IMR-90 (cell line): ENCODE measurements at places on chromosomes 7 and 10.

- DNase-seq, result no peak
Measured at GRCh38 chr7:1674161-1675035, 4.3 kb downstream of the ELFN1 start.

DNA sequence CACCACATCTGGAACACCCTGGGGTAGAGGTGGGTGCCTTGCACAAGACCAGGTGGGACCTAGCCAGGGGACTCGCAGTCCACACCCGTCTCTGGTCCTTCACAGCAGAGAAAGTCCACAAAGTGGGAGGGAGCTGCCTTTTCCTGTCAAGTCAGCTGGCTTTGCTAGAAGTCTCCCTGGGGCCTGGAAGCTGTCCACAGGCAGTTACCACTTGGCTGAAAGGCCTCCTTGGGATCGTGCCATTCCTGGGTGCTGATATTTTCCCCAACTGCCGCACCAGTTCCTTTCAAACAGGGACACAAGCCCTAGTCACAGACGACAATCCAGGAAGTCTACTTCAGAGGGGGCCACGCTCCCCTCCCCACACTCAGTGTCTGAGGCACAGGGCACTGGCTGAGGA lies 75.4 kb downstream of the AFAP1L2 start:
- no peak for DNase-seq

GRCh38 chr10:62764011-62764410 lies 40.5 kb upstream of the ADO start:
- no peak for DNase-seq

DNA sequence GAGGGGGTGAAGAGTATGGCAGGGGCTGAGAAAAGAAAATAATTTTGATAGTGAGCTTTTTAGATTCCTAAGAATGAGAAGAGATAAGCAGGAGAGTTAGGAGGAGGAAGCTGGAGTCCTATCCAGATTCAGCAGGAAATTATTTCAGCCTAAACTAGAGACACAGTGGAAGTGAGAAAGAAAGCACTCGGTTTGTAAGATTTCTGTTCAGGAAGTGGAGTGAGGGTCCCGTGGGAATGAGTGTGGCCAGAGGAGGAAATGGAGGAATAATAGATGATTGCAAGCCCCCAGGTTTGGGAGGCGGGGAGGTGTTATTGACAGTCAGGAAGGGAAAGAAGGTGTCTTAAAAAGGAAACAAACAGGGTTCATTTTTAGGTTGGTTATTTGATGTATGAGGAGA lies 84.8 kb upstream of the NRP1 start:
- DNase-seq, result no peak

- no peak for DNase-seq
Measured at GRCh38 chr7:45257284-45257683, 99.7 kb downstream of the RAMP3 start.

DNA sequence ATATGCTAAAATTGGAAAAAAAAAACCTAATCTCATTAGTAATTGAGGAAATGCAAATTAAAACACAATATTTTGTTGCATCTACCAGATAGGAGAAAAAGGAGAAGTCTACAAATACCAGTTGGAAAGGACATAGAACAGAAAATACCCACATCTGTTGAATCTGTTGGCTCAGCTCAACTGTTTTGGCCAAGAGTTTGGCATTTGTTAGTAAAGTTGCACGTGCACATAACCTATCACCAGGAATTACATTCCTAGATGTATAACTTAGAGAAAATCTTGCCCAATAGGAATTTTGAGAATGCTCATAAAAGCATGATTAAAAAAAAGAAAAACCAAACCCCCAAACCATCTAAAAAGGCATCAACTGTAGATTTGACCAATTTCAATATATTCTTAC lies 282.1 kb upstream of the BMPER start:
- DNase-seq, result peak; percentile 19

GRCh38 chr7:100584054-100584682 lies 1.8 kb downstream of the LRCH4 start:
- peak; percentile 45 for DNase-seq

DNA sequence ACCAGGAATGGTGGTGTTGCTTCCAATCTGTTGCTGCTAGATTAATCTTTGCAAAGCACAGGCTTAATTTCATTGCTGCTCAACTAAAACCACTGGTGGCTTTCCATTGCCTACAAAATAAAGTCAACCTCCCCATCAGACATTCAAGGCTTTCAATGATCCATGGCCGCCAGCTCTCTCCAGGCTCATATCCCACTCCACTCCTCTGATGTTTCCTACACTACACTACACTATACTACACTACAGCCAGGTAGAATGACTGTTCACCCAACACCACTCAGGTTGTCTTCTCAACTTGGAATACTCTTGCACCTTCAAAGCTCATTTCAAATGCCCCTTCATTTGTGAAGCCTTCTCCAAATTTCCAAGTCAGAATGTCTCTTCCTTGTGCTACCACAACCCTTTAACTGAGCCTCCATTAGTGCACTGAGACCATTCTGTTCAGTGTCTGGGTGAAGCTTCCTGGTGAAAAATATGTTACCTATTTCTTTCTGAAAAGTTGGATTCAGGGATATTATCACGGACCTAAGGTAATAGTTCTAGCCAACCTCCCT lies 35.5 kb upstream of the CC2D2B start:
- no peak for DNase-seq

GRCh38 chr10:128025951-128026350 lies 100.3 kb downstream of the MKI67 start:
- DNase-seq, result no peak

DNA sequence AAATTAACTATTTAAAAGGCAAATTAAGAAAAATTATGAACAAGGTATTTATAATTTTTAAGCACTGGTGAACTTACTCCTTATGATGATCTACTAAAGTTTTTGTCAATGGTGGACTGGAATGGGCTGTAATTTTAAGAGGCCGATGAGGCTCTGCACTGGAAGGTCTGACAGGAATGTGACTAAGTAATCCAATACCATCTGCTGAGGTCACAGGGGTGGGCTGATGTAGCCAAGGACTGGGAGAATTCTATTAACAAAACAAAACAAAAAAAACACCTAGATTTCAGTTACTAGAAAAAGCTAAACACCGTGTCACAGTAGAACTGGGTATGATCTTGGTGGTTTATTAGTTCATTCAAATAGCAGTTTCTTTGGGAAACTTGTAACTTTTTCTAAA lies 75.9 kb downstream of the NRBF2 start:
- DNase-seq, result peak; percentile 75

GRCh38 chr7:111224354-111225231 lies 133.7 kb downstream of the LRRN3 start:
- no peak for DNase-seq

GRCh38 chr7:87886875-87887274 lies 10.6 kb downstream of the DBF4 start:
- DNase-seq, result peak; percentile 56

GRCh38 chr7:13988731-13989125 lies 738 bp downstream of the ETV1 start:
- DNase-seq, result peak; percentile 26

GRCh38 chr7:151457534-151457933 lies 17.6 kb upstream of the CRYGN start:
- DNase-seq, result no peak

DNA sequence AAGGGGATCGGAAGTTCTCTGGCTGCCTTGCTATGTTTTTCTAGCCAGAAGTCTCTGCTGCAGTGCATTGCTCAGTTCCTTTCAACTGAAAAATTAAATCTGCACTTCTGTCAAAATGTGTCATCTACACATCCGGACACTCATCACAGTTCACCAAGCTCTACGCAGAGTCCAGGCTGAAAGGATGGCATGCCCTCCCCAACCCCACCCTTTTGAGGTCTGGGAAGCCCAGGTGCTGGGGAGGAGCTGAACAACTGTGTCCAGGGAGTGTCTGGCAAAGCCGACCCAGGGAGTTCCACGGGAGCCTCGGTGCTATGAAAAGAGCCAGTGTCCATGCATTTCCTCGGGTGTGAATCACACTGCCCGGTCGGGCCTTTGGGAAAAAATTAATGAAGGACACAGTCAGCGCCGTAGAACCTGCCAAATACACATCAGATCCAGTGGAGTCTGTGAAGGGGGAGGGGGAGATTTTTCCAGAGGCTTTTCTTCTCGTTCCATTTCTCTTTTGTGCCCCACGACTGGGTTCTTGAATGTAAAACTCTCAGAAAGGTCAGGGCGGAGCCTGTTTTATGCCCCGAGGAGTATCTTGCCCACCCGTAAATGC lies 757 bp upstream of the PALS2 start:
- peak; percentile 32 for DNase-seq

DNA sequence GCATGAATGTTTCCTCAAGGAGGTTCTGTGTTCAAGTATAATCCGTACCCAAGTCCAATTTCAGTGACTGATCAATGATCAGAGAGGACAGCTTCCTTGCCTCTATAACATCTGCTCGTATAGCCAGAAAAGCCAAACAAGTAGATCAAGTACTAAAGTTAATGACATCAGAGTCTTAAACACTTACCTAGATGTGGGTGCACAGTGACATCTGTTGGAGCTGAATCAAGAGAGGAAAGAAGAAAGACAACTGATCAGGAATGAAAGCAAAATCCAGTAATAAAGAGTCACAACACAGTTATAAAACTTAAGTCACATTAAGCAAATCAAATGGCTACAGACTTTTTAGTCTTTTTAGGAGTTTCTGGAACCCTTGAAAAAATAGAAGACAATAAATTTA lies 236.5 kb downstream of the RELN start:
- peak; percentile 27 for DNase-seq

DNA sequence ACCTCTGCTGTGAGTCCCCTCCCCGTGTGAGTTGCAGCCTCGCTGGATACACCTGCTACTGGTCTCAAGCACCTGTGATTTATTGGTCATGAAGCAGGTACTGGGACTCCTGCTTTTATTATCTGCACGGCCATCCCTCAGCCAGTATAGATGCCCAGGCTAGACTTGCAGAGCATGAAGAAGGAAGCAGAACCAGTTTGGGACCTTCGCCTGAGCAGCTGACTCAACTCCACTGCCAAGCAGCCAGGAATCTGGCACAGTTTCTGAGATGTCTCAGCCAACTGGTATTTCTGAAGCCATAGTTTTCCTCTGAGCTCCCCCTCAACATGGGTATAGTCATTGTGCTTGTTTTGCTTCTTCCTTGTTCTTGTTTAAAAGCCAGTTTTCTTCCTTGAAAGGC lies 28.0 kb upstream of the SLC39A12 start:
- DNase-seq, result peak; percentile 95

DNA sequence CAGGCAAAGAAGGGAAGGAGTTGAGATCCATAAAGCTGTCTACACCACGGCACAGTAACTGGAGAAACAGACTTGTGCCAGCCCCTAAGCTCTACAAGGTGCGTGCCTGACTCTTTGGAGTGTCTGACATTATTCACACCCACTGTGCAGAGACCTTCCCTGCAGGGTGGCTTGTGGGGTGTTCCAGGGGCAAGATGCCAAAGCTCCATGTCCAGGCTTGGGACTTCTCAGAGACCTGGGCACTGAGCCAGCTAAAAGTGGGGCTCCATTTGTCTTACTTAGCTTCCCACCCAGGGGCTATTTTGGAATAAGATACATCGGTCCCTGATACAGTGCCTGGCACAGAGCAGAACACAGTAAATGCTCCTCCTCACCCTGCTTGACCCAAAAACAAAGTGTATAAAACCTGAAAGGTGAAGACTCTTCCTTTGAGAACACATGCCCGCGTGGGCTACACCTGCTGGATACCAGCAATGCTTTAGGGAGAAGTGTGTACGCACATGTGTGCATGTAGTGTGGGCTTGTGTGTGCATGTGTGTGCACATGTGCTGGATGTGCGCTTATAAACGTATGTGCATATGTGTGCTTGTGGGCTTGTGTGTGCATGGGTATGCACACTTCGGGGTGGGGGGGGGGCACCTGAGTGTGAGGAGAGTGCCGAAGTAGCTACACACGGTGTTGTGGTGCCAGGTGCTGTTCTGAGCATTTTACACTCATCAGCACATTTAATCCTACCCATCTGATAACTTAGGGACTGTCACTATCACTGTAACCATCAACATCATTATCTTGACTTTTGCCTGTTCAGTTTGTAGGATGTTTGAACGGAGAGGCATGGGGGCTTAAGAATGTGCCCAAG lies 143.0 kb downstream of the ARHGAP22 start:
- no peak for DNase-seq

DNA sequence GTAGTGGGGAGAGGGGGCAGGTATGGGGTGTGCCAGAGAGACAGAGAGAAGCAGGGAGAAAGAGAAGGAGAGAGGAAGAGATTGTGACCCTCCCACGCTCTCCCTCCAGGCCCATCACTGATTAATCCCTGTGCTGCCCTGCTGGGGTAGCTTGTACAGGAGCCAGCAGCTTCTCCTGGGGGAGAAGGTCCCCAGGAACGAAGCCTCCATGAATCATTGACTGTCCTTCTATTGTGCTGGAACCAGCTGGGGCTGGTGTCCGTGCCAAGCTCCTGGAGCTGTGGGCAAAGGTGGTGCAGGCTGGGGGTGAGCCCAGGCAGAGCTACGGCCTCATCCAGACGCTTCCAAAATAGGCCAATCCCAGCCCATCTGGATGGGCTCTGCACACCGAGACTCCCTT lies 20.9 kb downstream of the AQP1 start:
- DNase-seq, result no peak

DNA sequence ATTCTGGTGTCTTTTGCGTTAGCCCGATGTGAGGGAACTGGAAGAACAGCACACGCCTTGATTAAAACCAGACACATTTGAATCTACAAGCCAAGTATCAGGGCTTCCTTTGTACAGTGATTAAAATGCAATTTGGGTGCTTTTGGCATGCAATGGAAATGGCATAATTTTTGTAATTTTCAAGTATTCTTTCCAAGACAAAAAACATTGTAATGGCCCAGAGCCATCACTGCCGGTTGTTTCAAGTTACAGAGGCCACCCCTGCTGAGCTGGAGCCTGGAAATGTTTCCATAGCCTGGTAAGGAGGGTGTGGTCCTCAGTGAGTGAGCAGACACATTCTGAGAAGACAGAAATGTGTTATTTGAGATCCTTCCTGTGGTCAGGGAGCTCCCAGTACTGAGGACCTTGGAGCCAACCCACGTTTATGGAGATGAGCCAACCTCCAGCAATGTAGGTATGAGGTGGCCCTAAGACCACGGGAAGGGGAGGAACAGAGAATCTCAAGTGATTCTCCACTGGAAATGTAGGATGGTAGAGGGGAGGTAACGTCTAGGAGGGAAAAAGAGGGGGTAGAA lies 20.9 kb downstream of the TEX36 start:
- peak; percentile 55 for DNase-seq

GRCh38 chr7:151429560-151430331 lies 10.2 kb downstream of the CRYGN start:
- DNase-seq, result peak; percentile 7

- no peak for DNase-seq
Measured at GRCh38 chr7:156895024-156895780, 2.2 kb upstream of the LMBR1 start.

GRCh38 chr10:43209074-43209455 lies 57.8 kb downstream of the RASGEF1A start:
- no peak for DNase-seq

GRCh38 chr10:3265088-3265487 lies 92.5 kb upstream of the PITRM1 start:
- peak; percentile 16 for DNase-seq

GRCh38 chr10:129151281-129151680 lies 315.8 kb upstream of the MGMT start:
- no peak for DNase-seq

GRCh38 chr7:96794063-96794462 lies 84.4 kb upstream of the SEM1 start:
- no peak for DNase-seq
